NCI-H2227 treated with DMSO at 0.1 percent for 48 hours (cell line): ENCODE measurements at places on chromosomes 7 and 10.

DNA sequence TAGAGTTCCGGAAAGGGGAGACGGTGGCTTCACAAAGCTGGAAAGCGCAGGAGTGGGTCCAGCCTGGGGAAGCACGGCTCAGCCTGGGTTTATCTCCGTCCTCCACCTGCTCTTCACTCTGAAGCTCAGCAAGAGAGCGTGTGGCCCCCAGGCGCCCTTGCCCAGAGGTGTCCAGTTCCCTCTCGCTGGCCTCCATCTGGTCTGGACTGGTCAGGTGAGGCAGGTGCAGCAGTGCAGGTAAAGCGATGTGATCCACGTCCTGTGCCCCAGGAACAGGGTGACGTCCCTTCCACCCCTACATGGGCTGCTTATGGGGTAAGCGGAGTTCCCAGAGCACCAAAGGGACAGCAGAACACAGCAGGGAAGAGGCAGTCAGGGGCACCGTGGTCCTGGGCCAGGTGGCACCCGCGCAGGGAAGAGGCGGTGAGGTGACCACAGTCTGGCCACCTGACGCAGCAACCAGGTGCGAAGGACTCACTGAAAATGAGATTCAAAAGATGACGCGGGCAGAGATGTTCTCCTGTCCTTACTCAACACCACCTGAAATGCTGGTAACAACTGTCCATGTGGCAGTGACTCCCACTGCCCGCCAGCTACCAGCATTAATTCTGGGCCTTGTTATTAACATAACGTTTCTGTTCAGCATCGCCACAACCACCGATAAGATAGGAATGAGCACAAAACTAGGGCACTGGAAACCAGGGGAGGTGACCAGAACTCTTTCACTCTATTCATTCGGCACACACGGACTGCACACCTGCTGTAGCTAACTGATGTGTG, 33.0 kb upstream of the DIP2C start:
- DNase-seq: no peak

GRCh38 chr10:89567576-89568245, 32.3 kb upstream of the SLC16A12 start:
- DNase-seq: no peak

GRCh38 chr10:78296785-78297184, 263.1 kb downstream of the RPS24 start:
- DNase-seq: no peak

DNA sequence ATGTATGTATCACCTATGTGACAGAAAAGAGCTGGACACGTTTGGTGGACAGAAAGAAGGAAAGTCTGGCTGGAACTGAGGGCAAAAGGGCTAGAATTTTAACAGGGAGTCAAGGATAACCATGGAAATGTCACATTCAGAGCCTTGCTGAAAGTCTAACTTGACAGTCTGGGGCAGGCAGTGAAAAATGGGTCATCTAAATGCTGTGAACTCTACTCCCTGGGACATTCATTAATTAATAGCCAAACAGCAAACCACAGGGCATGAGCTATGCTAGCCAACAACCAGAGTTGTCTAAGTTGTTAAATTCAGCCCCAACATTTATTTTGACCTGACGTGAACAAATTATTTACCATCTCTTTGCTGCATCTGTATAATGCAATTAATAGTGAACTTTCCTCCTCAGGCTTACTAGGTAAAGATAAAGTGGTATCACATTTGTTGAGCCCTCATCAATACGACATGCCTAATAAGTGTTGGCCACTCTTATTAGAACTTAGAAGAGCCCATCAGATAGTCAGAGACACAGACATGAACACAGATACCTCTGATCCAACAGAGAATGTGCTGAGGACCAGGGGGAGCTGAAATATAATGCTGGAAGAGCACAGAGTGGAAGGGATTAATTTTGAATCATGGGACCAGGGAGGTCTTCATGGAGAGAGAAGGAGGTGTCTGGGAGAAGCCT, 109.9 kb downstream of the SORCS1 start:
- DNase-seq: no peak

DNA sequence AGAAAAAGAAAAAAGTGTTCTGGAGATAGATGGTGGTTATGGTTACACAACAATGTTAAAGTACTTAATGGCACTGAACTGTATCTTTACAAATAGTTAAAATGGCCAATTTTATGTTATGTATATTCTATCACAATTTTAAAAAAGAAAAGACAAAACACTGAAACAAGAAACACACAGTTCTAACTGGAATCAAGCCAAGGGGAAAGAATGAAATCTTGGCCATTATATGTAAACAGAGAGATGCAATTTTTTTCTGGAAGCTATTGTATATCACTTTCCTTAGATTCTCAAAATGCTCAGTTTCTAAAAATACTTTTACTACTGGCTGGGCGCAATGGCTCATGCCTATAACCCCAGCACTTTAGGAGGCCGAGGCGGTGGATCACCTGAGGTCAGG, 4.1 kb downstream of the COA1 start:
- DNase-seq: no peak
